ENCODE measurements at places on chromosomes 6 and 20.

DNA sequence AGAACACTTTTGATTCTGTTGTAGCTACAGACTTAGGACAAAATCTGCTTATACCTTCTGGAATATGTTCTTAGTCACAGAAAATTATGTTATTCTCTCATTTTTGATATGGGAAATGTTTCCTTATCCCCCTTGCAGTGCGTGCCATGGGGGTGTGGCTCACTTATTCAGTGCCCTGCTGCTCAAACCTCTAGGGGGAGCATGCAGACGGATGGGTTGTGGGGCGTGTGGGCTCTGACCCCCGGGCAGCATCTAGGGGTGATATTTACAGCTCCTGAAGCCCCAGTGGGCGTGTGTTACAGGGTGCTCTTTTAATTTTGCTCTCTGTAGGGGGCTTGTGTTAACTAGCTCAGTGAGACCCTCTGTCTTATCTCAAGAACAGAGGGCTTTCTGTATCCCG, 61.3 kb upstream of the FERMT1 start:
- DNase-seq: no peak

DNA sequence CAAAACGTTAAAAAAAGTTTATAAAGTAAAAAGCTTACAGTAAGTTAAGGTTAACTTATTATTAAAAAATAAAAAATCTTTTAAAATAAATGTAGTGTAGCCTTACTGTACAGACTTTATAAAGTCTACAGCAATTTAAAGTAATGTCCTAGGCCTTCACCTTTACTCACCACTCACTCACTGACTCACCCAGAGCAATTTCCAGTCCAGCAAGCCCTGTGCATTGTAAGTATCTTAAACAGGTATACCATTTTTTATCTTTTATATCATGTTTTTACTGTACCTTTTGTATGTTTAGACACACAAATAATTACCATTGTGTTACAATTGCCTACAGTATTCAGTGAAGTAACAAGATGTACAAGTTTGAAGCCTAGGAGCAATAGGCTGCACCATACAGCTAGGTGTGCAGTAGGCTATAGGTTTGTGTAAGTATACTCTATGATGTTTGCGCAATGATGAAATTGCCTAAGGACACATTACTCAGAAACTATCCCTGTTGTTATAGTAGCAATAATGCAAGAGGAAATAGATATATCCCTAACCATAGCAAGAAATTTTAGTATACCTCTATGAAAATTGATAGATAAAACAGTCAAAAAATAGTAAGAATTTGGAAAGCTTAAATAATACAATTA, 39.5 kb downstream of the FBXO5 start:
- DNase-seq: no peak

DNA sequence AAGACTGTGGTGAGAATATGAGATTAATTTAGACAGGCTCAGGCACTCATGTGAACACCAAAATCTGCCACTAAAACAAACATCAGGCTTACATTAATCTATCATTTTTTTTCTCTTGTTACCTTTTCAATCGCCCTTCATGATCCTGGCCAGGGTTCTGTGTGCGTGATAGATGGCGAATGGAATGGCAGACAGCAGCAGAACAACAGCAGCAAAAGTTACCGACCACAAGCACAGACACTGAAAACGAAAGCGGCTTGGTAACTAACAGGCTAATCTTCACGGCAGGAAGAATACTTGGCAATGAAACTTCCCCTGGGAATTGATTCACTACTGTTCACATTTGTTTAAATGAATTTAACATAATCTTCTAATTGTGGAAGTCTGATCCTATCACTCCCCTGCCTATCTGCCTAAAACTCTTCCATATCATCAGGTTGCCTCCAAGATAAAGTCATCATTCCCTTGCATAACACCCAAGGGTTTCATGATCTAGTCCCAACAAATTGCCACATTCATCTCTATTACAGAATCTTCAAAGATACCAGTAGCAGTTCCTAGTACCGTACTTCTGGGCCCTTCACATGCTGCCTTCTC, 28.7 kb downstream of the PTPRK start:
- DNase-seq: no peak

DNA sequence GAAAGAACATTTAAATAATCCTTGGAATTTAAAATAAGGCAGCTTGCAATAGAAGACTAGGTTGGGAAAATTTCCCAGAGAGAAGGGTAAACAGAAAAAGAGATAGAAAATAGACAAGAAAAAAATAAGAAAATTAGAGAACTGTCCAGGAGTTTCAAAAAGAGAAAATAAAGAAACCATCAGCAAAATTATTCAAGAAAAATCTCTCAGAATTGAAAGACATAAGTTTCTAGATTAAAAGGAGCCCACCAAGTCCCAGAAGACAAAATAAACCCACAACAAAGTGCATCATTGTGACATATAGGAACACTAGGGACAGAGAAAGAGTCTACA, 88.6 kb upstream of the CDYL start:
- no peak for DNase-seq

DNA sequence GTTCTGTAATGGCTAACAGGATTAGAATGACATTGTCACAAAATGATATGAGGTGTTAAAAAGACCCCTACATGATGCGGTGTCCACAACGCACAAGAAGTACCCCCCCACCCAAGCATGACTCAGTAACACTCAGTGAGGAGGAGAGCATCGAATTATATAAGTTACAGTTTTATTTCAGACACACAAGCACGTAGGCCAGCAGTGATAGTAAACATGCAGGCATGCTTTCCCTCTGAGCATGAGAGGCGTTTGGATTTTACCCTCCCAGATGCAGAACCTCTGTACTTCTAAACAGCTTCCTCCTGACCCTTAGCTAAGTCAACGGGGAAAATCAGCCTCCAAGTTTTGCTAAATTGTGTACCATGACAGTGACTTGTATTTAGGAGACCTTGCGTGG, 23.9 kb downstream of the GNAS start:
- DNase-seq: no peak

DNA sequence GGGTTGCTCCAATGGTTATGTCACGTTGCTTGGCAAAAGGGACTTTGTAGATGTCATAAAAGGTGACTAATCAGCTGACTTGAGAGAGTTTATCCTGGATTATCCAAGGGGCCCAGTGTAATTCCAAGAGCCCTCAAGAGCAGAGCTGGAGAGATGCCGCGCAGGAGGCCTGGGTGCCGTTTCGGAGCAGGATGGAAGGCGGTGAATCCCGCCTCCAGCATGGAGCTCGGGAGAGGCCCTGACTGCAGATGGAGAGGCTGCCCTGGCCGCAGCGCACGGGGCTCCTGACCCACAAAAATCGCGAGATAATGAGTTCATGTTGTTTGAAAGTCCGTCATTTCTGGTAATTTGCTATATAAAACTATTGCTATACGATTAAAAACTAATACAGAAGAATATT, 219.8 kb downstream of the ZDHHC14 start:
- no peak for DNase-seq

- DNase-seq: no peak
Measured at GRCh38 chr20:47784599-47785310, 526 bp downstream of the SULF2 start.

DNA sequence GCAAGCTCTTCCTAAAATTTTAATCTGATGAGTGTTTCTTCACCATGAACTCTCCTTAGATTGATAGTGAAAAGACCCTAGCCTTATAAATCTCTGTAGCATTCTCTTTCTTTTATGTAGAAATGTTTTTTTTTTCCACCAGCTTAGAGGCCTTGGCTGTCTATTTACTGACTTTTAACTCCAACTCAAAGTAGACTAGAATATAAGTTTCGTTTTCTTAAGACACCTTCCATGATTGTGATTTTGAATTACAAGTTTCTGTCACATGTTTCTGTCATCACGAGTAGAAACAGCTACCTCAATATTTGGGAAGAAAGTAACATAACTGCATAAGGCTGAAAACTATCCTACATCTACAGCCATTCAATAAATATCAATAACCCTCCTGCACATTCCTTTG, 17.8 kb downstream of the ADGRF4 start:
- DNase-seq: no peak

DNA sequence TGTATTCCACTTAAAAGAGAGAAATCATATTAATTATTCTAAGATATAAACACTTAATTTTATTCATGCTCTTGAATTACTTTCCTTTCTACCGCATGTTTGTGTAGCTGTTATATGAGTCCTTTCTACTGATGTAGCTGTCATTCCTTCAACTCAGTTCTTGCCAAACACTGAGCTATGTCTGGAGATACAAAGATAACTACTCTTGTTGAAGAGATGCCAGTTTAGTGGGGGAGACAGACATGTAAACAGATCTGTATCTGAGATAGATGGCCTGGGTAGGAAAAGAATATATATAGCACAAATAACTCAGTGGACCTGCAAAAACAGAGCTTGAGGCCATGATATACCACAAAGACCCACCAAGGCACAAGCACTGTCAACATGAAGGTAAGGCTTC, 157.3 kb downstream of the BTBD9 start:
- DNase-seq: no peak

Data from cerebellar nuclear complex (tissue), 1 donor.